ENCODE measurements at places on chromosomes 16 and 17. TPM values are rescaled to one million over a fixed set of nuclear protein-coding genes. Genes with fewer than 3 reads are reported as not detected.

KRT33A gene
- not detected for total RNA-seq

OR1E2 gene
- total RNA-seq = not detected

SCNN1B gene
- 1.6 TPM for total RNA-seq

TBC1D3G gene
- not detected for total RNA-seq

MPP2 gene
- 14.2 TPM for total RNA-seq

AKAP10 gene
- total RNA-seq = 36.0 TPM
